D341Med (cell line): ENCODE measurements at places on chromosomes 6 and 20.

- no peak for DNase-seq
These were observed 153.6 kb upstream of the CST7 start for GRCh38 chr20:24795436-24795835.

GRCh38 chr20:10637031-10637559 is 36.7 kb downstream of the JAG1 start:
- DNase-seq = no peak

- DNase-seq = no peak
These were observed 52.5 kb downstream of the SSR1 start for GRCh38 chr6:7260291-7261031.

DNA sequence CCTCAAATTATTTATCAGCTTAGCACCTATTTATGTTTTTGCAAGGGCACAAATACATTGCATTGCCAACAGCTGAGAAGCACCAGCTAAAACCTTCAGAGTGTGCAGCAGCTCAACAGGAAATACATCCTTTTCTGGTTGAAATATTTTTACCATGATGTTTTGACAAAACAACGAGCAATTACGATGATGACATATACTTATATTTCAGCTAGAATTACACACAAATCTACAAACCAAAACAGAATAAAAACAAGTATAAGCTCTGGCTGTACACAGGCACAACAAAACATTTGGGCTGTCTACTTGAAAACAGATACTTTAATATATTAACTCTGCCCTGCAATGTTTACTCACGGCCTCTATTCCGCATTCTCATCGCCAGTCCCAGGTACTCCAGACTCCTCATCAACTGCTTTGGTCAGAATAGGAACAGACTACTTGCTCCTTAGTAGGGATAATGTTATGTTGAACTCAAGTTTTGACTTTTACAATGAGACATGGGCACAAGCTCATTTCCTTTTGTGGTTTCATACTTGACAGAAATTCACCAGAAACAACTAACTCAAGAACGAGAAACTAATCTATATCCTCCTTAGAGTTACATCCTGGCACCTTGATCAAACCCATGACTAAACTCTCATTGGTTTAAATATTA is 377.6 kb downstream of the ESR1 start:
- no peak for DNase-seq

- no peak for DNase-seq
These were observed 377.4 kb downstream of the CD109 start for GRCh38 chr6:74073429-74073828.

DNA sequence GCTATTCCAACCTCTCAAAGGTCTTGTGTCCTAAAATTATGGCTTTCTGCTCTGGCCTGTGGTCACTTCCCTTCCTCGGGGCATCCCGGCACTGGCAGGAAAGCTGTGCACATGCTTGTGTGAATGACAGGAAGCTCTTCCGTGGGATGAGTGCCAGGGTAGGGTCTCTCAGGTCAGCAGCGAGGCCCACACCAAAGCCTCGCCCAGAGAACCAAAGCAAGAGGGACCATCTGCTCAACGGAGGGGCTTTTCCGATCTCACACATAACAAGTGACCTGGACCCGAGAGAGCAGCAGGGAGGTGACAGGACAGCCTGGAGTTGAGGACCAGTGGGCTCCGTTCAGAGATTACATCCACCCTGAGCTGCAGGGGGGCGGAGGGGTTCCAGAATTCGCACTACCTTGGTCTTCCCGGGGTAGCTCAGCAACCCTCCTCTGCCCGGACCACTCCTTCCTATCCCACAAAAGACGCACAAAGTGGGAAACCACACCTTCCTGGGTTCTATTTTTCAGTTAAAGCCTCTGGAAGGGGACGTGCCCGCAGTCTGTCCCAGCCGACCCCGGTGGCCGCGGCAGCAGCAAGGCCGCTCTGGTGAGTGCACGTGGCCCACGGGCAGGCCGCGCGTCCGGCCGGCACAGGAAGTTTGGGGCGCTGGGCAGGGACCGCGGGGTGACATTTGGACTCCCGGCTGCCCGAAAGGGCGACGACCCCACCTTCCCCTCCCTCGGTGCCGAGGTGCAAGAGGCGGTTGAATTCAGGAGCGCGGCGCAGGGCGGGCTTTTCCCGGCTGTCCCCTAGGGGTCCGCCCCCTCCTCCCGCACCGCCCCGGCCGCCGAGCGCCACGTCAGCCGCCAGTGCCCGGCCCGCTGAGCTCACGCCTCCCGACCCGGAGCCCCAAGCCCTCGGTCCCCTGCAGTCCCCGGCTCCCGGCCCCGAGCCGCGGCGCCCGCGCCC is 988 bp downstream of the TXNDC5 start:
- DNase-seq = peak; percentile 90

GRCh38 chr6:106530502-106530901 is 98.8 kb downstream of the RTN4IP1 start:
- no peak for DNase-seq

GRCh38 chr20:38434301-38434741 is 807 bp downstream of the SNHG17 start:
- no peak for DNase-seq

- no peak for DNase-seq
These were observed 21.9 kb downstream of the NCOA7 start for GRCh38 chr6:125812394-125813292.

DNA sequence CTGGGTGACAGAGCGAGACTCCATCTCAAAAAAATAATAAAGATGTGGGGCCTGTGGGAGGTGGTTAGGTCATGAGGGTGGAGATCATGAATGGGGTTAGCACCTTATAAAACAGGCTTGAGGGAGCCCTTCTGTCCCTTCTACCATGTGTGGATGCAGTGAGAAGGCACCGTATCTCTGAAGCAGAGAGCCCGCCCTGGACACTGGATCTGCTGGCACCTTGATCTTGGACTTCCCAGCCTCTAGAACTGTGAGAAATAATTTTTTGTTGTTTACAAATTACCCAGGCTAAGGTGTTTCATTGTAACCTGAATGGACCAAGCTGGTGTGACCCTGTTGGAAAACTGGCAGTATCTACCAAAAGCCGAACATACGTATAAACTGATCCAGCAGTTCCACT is 15.7 kb upstream of the PANK2 start:
- DNase-seq = no peak

DNA sequence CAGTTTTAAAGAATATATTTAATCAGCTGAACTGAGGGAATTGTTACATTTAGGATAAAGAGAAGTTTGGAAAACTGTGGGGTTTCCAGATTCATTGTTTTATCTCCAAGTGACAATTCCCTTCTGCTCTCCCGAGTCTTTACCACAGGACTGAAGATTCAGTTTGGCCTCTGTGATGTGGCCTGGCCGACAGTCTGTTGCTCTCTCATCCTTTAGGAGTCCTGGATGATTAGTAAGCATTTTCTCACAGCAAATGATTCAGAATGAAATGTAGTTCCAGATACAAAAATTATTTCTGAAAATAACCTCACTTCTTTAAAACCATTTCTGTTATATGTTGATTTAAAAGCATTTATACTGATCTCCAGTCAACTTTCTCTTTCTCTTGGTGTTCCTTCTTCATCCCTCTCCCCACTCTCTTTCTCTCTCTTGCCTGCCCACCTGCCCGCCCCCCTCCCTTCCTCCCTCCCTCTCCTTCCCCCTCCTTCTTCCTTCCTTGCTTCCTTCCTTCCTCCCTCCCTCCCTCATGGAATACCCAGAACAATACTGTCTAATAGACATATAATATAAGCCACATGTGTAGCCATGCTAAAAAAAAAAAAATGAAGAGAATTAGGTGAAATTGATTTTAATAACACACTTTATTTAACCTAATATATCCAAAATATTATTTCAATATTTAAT is 254.9 kb downstream of the PRL start:
- DNase-seq = no peak

DNA sequence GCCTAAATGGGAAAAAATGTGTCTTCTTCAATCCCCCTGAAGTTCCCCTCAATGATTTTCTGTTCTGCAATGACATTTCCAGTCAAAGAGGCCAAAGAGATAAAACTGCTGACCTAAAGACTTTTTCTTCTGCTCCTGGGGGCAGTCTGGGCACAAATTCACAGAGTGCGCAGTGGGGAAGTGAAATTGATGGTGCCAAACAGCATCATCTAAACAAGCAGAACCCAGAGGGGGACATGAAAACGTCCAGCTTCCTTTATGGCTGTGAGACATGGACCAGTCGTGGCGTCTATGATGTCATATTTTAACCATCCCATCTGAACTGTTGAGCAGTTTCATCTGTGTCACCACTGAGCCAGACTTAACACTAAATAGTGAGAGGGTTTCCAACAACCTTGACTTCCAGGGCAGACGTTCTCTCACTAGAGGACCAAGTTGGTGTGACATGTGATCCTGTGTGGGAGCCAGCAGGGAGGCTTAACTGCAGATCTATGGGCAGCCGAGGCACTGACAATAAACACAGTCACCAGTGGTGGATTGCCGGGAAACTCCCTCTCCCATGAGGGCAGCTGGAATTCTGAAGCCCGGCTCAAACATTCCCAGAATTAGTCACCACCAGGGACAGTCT is 12.4 kb downstream of the SCML4 start:
- no peak for DNase-seq

DNA sequence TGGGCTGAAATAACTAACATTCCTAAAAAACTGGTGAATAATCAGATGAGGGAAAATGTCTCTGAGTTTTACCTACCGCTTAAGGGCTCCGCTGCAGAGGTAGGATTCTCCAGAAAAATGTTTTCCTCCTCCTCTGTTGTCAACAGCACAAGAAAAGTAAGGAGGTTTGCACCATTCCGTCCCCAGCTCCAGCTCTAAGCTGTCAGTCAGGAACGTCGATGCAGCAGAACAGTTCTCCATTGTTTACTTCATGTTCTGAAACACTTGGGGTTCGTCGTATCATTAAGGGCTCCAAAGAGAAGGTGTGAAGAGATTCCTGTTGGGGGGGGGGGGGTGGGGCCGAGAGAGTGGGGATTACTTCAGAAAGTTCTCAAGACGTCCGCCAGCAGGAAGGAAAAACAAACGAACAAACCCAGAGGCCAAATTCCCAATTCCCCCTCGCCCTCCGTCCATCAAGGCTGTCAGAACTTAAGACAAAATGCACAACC is 734 bp downstream of the MMS22L start:
- peak; percentile 40 for DNase-seq

DNA sequence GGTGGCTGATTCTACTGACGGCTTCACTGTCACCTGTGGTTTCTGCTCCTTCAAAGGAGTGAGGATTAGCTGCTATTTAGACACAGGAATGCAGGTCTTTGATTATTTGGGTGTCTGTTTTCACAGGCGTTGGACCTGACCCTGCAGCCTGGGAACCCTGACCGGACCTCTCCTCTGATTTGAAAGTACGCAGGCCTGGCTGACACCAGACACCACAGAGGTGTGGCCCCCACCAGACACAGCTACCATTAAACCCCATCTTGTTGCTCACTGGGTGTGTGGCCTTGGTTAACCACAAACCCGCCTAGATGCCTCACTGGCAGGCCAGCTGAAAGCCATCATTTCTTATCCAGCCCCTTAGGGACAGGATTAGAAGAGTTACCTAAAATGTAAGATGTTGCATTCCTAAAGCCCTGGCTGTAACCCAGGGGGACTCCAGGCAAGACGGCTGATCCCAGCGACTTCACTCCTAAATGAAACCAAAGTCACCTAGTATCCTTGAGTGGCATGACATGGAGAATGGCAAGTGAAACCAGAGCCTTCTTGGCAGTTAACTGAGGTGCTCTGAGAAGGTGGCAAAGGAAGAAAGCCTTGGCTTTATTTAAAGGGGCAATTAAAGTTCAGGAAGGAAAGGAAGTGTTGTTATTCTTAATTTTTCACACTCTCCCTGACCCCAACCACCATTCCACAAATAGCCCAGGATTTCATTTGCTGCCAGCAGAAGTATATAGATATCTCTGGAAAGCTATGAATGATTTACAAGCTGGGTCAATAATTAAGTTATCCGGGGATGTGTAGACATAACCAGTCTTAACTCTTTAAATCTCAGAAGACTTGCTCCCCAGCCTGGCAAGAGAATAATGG is 169.9 kb downstream of the QRSL1 start:
- no peak for DNase-seq

- no peak for DNase-seq
These were observed 8.6 kb upstream of the FKBP1A start for GRCh38 chr20:1401451-1401907.

GRCh38 chr6:3226481-3227362 is 731 bp downstream of the TUBB2B start:
- peak; percentile 87 for DNase-seq

DNA sequence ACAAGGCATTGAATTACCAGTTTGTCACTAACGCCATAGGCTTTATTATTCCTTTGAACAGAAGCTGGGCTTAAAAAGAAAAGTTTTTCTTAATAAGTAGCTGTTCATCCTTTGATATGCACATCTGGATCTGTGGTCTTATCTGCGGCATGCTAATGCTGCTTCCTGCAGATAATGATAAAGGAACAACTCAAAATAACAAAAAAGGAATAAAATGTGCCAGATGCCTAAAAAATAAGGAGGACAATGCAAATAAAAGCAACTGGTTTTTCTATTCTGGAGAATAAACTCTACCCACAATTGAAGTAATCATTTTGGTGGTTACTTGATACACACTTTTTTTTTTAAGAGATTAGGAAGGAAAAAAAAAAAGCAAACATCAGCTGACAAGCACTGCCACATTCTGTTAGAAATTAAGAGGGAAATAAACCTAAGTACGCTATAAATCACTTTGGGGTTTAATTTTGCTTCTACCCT is 156.8 kb upstream of the SALL4 start:
- no peak for DNase-seq

- DNase-seq = no peak
These were observed 178.7 kb upstream of the TNFAIP3 start for GRCh38 chr6:137688230-137688971.

- DNase-seq = no peak
These were observed 32.8 kb upstream of the TFAP2B start for GRCh38 chr6:50785921-50786320.

- no peak for DNase-seq
These were observed 449.6 kb upstream of the POU3F2 start for GRCh38 chr6:98384801-98385200.

- DNase-seq = no peak
These were observed 26.1 kb upstream of the C20orf204 start for GRCh38 chr20:64009811-64010387.

GRCh38 chr6:3202999-3203696 is 24.3 kb downstream of the TUBB2B start:
- DNase-seq = no peak

GRCh38 chr20:1185316-1185741 is 548 bp upstream of the TMEM74B start:
- DNase-seq = peak; percentile 74

GRCh38 chr6:143745166-143746133 is 67.7 kb downstream of the PHACTR2 start:
- DNase-seq = no peak

GRCh38 chr6:13367396-13367795 is 39.1 kb upstream of the TBC1D7 start:
- DNase-seq = no peak

DNA sequence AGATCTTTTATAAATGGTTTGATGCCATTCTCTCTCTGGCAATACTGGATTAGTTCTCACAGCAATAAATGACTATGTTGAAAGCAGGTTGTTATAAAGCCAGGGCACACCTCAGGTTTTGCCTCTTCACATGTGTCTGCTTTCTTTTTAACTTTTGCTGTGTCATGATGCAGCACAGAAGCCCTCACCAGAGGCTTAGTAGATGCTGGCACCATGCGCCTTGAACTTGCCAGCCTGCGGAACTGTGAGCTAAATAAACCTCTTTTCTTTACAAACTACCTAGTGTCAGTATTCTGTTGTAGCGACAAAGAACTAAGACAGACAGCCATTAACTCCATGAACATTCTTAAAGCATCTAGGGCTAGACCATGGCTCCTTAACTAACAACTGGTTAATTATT is 15.3 kb upstream of the GPR63 start:
- DNase-seq = no peak

- no peak for DNase-seq
These were observed 194.0 kb downstream of the PKHD1 start for GRCh38 chr6:51893366-51893765.
